ENCODE measurements at places on chromosomes 7 and 10. TPM values are rescaled to one million over a fixed set of nuclear protein-coding genes. Genes with fewer than 3 reads are reported as not detected.

The CC2D2B gene
- total RNA-seq = 1.2 TPM

The BMPER gene
- total RNA-seq = not detected

The LOXL4 gene
- not detected for total RNA-seq

The SNCG gene
- not detected for total RNA-seq

The SPDYE5 gene
- total RNA-seq = not detected

The EBF3 gene
- not detected for total RNA-seq

The ENTPD1 gene
- total RNA-seq = 187 TPM

The OR13A1 gene
- 0.53 TPM for total RNA-seq

The TMEM140 gene
- total RNA-seq = 18.6 TPM

The CALML3 gene
- total RNA-seq = not detected

The ADCY1 gene
- not detected for total RNA-seq

The NOC3L gene
- total RNA-seq = 50.8 TPM

The INSYN2A gene
- total RNA-seq = not detected

The NSUN6 gene
- 16.4 TPM for total RNA-seq

The MAGI2 gene
- 0.38 TPM for total RNA-seq

The SH2D4B gene
- 0.07 TPM for total RNA-seq

Measured in activated B cell treated with CpG ODN at 0.5 μM for 24 hours (primary cell).